ENCODE measurements at places on chromosomes 2 and 18. TPM values are rescaled to one million over a fixed set of nuclear protein-coding genes. Genes with fewer than 3 reads are reported as not detected.

DNA sequence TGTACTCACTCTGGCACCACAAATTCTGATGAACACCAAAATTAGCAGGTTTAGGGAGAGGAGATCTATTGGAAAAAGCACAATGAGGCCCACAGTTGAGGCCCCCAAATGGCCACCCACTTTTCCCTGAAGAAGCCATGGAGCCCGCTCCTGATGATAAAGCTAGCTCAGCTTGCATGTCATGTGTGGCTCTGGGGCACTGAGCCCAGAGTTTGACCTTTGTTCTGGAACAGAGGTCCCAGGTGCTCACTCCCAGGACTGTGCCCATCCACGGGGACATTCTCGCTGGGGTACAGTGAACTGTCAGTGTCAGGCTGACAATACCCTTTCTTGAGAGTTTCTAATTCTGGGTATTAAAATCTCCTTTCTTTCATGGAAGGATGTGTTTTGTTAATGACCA lies 36.2 kb downstream of the XDH start:
- DNase-seq = no peak

- no peak for DNase-seq
Measured at GRCh38 chr18:73168236-73168635, 300.4 kb upstream of the NETO1 start.

Gene NT5DC4
- not detected for total RNA-seq

Gene ZNF396
- total RNA-seq = 0.13 TPM

Gene EVX2
- not detected for total RNA-seq

DNA sequence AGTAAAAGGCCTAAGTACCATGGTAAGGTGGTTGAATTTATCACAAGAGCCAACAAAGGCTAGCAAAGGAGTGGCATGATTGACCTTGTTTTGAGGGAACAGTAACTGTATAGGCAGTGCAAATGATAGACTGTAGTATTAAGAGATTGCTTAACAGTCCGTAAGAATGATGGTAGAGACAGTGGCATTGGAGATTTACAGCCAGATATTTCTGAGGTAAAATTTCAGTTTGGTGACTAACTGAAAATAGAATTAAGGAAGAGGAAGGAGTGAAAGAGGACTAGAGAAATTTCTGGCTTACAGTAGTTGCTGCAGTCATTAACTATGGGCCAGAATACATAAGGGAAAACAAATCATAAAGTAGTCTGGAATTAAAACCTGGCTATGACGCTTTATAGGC lies 4.4 kb upstream of the BAZ2B start:
- no peak for DNase-seq

Gene TFPI
- 31.5 TPM for total RNA-seq

- DNase-seq = no peak
Measured at GRCh38 chr2:230890646-230891045, 25.9 kb downstream of the ITM2C start.

Gene PTCD3
- 65.4 TPM for total RNA-seq

- no peak for DNase-seq
Measured at GRCh38 chr2:231920795-231921194, 5.4 kb downstream of the NPPC start.

Gene PSD4
- total RNA-seq = 6.1 TPM

- peak; percentile 96 for DNase-seq
Measured at GRCh38 chr18:59748628-59749360, 51.6 kb upstream of the CCBE1 start.

DNA sequence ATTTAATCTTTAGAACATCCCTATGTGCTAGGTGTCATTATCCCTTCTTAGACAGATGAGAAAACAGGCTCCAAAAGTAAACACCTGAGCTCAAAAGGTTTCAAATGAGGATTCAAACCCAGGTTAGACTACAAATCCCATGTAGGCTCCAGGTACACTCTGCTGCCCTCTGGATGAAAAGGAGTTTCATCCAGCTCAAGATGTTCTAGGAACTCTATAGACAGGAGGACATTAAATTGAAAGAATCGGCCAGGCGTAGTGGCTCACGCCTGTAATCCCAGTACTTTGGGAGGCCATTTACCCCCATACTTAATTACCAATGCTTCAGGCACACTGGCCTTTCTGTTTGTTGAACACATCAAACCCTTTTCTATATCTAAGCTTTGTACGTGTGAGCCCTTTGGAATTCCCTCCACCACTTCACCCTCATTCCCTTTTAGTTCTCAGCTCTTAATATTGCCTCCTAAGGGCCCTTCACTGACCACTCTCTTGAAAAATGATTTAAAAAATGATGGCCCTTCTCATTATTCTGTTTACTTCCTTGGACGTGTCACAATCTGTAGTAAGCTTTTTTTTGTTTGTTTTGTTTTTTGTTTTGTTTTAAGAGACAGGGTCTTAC lies 10.7 kb downstream of the SLC25A12 start:
- no peak for DNase-seq

Gene PCARE
- not detected for total RNA-seq

Gene MTLN
- 38.4 TPM for total RNA-seq

Gene TFCP2L1
- total RNA-seq = not detected

Gene VWC2L
- total RNA-seq = not detected

DNA sequence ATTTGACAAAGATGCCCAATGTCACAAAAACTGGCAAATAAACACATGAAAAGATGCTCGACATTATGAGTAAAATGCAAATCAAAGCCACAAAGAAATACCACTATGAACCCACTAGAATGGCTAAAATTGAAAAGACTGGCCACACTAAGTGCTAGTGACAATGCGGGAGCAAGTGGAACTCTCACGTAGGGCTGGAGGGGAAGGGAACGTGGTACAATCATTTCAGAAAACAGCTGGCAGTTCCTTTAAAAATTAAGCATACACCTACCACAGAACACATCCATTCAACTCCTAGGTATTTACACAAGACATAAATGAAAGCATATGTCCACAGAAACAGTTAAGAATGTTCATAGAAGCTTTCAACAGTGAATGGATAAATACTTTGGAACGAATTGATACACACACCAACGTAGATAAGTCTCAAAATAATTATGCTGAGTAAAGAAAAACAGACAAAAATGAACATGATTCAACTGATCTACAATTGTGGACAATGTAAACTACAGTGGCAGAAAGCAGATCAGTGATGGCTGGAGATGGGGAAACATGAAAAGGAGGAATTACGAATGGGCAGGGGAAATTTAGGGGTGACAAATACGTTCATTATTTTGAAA lies 71.7 kb downstream of the MYOM1 start:
- DNase-seq = no peak

Gene KYNU
- total RNA-seq = under 0.01 TPM

- DNase-seq = no peak
Measured at GRCh38 chr2:26927221-26927620, 43.2 kb upstream of the MAPRE3 start.

- DNase-seq = peak; percentile 12
Measured at GRCh38 chr2:98806236-98806697, 75.3 kb upstream of the MGAT4A start.

- no peak for DNase-seq
Measured at GRCh38 chr2:37838541-37839167, 86.4 kb upstream of the RMDN2 start.

- DNase-seq = no peak
Measured at GRCh38 chr2:58434692-58435091, 193.6 kb upstream of the FANCL start.

Gene SULT1C2
- not detected for total RNA-seq

DNA sequence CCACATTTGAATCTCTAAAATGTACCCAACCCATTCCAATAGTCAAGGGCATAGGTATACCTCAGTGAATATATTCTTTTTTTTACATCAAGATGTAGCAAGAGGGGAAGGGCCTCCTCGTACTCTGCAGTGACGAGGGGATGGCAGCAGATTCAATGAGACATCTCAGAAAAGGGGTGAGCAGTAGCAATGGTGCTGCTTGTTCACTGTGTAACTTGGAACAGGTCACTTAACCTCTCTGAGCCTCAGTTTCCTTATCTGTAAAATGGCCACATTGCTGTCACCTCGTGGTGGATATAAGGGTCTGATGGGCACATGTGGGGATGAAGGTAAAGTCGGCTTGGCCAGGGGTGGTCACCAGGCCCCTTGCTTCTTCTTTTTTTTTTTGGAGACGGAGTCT lies 221.6 kb downstream of the SEPTIN10 start:
- DNase-seq = no peak

DNA sequence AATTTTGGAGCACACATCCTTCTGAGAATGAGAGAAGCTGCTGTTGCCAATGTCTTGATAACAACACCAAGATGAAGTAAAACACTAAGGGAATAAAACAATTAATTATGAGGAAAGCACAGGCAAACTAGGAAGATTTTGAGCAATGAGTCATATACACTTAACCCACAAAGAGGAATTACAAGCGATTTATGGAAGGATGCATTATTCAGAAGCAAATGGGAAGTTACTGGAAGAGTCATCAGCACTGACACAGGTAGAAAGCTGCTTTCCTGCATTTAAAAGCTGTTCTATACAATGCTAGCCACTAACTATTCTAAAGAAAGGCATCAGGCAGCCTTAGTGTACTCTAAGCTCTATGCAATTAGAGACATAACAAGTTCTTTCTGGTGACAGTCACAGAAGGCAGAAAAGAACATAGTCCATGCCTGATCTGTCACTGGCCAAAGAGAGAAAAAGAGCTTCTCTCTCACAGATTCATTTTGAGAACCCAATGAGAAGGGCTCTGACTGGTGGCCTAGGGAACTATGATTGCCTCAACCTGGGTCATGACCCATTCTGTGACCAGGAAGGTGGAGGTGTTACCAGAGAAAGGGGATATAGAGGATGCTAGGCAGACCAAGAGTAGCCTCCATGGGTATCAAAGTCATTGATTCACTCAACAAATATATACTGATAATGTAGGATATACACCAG lies 45.4 kb downstream of the M1AP start:
- peak; percentile 75 for DNase-seq

Gene ALK
- not detected for total RNA-seq

Gene NUP35
- total RNA-seq = 12.9 TPM

GRCh38 chr18:48557640-48558174 lies 18.9 kb downstream of the CTIF start:
- DNase-seq = no peak

Data from GM23248 (cell line).